HEK293T (cell line): ENCODE measurements at places on chromosomes 3 and 15.

DNA sequence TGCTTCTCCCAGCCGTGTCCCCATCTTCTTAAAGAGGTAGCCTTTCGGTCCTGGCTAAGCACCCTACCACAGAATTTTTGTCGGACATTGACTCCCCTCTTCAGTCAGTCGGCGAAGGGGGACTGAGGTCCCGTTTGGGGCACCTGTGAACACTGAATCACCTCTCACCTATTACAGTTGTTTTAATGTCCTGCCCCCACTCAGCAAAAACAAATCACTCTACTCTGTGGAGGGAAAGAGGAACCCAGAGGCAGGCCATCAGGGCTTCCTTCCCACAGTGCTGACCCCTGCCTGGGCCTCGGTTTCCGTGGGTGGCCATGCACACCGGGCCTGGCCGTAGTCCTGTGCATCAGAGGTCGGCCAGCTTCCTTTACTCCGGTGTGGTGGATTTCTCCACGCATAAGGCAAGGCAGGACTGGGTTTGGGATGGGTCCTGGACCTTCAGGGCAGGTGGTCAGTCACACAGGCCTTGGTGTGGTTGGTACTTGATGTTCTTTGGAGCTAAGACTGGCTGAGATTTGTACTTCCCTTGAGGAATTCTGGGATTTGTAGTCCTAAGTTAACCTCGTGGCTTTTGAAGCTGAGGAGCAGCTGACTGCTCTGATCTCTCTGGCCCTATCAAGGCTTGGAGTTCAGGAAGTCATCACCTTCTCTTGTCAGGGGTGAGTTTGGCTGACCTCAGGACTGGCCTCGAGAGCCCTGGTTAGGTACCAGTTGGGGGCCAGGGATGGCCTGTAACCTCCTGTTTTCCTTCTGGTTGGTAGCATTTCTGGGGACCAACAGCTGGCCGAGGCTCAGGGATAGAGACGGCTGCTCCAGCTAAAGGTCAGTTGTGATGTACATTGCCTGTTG, 627 bp upstream of the FAM131A start:
- peak; percentile 22 for DNase-seq

DNA sequence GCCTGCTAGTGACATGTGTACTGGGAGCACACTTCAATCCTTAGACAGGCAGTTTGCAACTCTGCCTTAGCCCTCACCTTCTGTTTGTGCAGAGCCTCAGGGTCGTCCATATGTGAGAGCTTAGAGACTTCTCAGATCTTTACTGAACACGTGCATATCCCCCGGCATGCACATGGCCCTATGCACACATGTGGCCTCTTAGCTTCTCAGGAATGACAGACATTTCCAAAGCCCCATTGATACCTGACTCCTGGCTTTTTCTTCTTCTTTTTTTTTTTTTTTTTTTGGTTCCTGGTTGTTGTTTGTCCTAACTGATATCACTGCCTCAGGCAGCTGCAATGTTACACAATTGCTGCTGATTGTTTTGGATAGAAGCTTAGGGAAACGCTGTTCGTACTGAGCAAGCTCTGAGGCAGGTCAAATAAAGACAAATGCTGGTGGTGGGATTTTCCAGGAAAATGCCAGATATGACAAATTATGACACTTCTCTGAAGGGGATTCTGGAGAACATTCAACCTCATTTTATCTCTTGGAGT, 107.2 kb upstream of the RGMA start:
- DNase-seq, result no peak

DNA sequence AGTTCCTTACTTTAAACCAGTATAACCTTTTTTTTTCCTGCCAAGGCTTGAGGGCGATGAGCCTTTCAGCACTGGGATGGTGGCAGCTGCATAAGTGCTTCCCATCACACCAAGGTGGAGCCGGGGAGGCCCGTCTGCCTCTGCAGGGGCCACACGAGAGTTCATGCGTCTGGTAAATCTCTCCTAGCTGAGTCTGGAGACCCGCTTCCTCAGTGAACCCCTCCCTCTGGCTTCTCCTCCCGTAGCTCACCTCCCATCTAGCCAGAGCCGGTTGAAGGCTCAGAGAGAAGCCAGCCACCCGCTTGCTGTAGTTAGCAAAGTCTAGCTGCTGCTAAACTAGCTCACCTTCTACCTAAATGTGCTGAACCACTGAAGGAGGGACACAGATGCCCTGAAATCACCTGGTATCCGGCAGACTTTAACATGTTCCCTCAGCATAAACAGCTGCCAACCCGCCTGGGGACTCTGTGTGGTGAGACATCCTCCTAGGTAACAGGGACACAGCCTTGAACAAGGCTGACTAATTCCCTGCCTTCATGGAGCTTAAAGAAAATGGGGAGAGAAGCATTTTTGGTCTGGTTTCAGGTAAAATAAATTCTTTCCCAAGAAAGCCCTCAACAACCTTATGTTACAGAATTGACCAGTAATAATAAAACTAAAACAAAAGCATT, 42.9 kb downstream of the RLBP1 start:
- DNase-seq, result no peak

GRCh38 chr3:156770699-156771414, 55.3 kb upstream of the LEKR1 start:
- DNase-seq, result no peak

DNA sequence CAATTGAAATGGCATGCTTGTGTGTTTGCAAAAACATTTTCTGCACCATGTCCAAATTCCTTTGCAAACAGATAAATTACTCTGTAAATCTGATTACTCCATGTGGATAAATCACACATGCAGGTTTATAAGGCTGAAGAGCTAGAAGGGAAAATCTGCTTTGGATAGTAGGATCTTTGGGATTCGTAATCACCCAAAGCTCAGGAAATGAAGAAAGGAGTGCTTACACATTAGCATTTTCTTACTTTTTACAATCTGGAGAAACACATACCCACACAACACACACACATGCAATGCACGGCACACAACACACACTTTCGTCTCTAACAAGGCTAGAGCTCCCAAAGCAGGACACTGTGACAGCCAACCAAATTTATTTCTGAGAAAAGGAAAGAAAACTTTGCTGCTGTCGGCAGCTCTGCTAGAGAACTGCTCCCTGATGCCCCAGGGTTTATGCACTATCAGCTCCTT, 2.1 kb downstream of the LSAMP start:
- no peak for DNase-seq

GRCh38 chr3:127141921-127142730, 50.8 kb upstream of the PRR23E start:
- no peak for DNase-seq
